ENCODE measurements at places on chromosomes 2 and 18.

DNA sequence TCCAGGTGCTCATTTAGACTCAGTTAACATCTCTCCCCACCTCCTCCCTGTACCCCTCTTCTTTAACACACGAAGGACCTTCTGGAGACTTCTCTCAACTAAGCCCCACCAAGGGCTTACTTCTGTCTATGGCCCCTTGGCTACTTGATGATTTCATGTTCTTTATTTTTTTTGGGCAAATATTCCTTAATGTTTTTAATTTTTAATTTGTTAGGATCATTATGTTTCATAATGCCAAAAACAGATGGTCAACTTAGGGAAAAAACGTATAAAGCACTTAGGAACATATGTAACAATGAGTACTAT, 25.9 kb downstream of the IL37 start:
- DNase-seq: no peak

GRCh38 chr2:29014331-29014730, 33.2 kb downstream of the TOGARAM2 start:
- DNase-seq: no peak

DNA sequence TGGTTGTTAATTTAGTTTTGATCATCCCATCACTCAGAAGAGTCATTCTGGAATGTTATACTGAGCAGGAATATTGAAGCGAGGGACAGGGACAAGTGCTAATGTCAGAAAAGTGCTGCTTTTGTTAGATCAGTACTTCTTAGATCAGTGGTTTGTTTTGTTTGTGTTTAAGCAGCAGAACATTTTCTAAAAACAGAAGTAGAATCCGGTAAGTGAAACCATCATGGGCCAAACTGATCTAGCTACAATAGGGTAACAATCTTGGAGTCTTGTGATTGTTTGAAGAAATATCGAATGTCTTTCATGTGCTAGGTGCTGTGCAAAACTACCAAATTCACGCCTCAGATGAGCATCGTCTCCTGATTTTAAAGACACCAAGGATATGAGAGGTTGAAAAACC, 45.1 kb upstream of the SEC11C start:
- no peak for DNase-seq

DNA sequence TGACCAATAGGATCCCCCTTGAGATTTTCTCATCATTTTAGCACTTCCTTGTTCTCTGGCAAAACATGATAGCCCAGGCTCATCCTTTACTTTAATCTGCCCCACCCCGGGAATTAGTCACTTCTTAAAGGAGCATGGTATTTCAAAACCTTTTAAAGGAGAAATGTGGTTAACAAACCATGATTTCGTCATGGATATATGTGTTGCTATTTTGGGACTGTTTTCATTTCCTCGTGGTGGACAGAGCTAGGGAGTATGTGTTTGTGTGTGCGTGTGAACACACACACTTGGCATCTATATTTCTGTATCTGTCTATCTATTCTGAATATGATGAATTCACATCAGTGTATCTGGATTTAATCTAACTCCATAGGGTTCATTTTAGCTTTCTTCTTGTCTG, 128.1 kb downstream of the BIRC6 start:
- no peak for DNase-seq

DNA sequence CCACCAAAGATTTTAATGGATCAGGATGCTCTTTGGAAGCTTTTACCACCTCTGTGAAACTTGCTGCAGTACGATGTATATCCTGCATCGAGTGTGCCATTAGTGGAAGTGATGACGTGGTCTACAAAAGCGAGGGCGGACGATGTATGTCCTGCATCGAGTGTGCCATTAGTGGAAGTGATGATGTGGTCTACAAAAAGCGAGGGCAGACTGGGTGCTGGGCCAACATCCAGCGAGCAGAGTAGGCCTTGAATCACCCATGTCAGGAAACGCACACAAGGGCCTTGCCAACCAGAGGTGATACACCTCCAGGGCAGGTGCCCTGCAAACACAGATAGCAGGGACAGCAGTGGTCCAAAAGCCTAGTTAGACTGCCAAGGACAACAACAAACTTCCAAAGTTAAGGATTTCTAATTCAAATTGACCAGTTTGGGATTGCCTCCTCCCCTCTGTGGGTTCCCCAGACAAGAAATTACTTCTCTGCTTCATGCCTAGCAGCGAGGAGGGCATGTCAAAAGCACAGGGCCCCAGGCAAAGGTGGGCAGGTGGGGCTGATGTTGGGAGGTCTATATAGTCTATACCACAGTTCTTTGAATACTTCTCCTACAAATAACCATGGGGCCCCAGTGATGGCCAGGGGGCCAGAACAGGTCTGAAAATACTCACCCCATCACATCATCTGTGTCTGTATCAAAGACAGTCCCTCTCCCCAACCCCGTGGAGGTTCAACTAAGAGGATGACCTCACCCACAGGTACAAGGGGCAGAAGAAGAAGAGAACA, 70.2 kb downstream of the ADD2 start:
- no peak for DNase-seq

GRCh38 chr18:78032574-78032973, 782.9 kb downstream of the GALR1 start:
- DNase-seq: no peak

GRCh38 chr2:8392098-8392866, 289.6 kb upstream of the ID2 start:
- DNase-seq: no peak

DNA sequence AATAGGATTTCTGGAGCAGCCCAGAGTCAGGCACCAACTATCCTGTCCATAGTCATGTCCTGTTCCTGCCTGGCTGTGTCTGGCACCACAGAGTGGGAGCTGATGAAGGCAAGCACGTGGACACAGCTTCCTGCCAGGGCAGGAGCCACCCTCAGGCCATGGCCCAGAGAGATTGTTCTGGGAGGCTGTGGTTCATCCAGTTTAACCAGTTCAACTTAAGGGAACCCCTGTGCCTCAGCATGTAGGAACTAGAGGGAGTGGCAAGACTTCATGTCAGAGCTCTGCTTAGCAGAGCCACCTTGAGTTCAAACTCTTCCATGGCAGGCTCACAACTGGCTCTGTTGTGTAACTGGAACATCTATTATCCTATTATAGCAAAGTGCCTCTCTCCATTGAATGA, 73.2 kb upstream of the NCKAP5 start:
- DNase-seq: no peak

DNA sequence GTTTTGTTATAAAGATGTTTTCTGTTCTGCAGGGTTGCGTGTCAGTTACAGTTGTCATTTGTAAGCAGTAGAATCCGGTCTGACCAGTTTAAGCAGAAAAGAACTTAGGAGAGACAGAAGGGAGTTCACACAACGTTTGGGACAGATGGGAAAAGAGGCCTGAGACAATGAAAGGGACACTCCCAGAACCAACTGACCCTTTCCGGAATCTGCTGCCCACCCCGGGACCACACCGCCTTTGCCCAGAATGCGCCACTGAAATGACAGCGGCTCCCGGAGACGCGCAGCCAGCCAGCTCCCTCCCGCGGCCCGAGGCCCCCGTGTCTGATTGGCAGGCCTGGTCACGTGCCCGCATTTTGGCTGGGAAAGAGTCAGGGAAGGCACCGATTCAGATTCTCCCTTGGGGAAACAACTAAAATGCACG, 244.6 kb downstream of the BCL2 start:
- DNase-seq: peak; percentile 64

- DNase-seq: peak; percentile 89
Observed at GRCh38 chr2:216692636-216693413, 2.5 kb downstream of the IGFBP5 start.

- no peak for DNase-seq
Observed at GRCh38 chr2:84031312-84032050, 427.6 kb downstream of the SUCLG1 start.

DNA sequence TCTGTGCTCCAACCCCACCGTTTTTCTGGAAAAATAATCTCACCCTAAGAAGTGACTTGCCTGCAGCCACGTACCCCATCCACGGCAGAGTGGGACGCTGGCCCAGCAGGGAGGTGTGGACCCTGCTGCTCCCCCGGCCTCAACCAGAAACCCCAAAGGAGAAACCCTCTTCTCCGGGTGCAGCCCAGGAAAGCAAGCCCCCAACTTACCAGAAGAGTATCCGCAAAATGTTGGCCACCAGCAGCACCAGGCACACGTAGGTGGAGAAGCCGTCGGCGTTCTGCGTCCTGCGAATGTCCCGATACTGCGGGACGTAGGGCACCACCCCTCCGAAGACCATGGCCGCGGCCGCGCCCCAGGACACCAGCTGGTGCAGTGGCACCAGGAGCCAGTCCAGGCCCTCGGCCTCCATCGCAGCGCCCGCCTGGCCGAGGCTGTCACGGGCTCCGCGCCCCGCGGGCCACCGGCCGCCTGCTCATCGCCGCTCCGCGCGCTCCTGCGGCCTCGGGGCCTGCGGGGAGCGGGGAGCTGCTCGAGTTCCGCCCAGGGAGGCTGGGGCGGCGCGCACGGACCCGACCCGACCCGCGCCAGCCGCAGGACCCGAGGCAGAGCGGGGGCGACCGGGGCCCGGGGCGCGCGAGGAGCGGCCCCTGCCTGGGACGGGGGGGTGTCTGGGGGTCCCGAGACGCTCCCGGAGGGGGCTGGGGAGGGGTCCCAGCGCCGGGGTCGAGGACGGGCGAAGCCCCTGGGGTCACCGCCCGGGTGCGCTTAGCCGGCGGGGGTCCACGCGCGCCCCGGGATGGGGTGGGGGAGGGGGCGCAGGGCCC, 725 bp downstream of the SLC66A2 start:
- DNase-seq: no peak

- DNase-seq: no peak
Observed at GRCh38 chr2:29920631-29921559, 491 bp downstream of the ALK start.

DNA sequence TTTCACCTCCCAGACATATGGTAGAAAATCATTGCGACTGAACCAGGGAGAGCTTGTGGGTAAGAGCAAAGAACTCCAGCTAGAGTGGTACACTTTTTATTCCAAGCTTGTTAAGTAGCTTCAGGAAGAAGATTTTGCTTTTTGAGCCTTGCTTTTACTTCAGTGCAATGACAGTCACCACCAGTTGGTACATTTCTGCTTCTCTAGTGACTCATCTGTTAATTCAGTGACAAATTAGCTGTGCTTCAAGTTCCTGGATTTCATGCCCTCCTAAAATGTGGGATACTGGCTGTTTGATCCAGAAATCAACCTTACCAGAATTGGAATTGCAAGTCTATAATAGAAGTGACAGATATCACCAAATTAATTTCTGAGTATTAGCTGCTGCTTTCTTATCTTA, 117.6 kb upstream of the TTN start:
- no peak for DNase-seq

GRCh38 chr2:160596441-160596840, 102.8 kb upstream of the RBMS1 start:
- no peak for DNase-seq

DNA sequence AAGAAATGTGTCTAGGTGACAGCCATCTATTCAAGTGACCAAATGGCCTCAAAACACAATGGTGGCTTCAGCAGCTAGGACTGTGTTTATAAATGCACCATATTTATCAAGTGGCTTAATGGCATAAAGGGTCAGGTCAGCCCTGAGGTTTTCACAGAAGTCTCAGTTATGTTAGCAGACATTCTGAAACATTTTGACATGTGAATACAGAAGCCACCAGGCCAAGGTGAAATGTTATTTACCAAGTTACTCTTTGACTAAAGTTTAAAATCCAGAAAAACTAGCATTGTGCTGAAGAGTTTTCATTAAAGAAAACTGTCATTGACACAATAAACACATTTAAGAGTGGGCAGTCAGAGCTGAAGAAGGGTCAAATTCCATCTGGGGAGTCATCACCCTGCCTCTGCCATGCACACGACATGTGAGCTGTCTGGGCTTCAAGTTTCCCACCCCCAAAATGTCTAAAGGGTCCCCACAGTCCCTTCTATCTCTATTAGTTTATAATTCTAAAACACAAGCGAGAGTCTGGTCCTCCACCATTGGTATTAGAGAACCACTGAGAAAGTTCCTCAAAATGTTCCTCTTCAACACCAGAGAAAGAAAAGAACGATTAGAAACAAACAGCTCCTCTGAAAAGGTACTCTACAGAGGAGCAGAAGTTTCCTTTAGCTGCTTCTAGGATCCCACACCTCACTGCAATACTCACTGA, 77.5 kb upstream of the FZD5 start:
- DNase-seq: no peak

DNA sequence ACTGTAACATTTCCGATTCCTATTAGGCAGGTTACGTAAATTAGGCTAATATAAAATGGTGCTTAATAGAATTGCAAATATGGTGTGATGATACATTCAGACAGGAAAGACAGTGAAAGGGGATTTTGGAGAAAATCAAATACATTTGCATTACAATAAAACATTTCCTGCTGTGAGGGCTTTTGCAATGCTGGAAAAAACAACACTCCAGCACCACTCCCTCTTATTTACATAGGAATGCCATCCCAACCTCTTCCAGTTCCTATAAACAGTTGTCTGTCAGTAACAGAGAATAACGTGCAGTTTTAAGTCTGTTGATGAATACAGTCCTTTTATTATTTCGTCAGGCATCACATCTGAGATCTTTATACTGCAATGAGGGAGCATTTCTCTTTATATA, 298.8 kb upstream of the FANCL start:
- peak; percentile 31 for DNase-seq

GRCh38 chr2:201419986-201420385, 31.3 kb downstream of the TRAK2 start:
- DNase-seq: no peak

GRCh38 chr2:10344105-10345066, 41.7 kb downstream of the HPCAL1 start:
- DNase-seq: no peak

GRCh38 chr2:217652761-217653639, 349.8 kb downstream of the TNS1 start:
- DNase-seq: no peak

- no peak for DNase-seq
Observed at GRCh38 chr2:236546561-236547002, 23.0 kb upstream of the ACKR3 start.

DNA sequence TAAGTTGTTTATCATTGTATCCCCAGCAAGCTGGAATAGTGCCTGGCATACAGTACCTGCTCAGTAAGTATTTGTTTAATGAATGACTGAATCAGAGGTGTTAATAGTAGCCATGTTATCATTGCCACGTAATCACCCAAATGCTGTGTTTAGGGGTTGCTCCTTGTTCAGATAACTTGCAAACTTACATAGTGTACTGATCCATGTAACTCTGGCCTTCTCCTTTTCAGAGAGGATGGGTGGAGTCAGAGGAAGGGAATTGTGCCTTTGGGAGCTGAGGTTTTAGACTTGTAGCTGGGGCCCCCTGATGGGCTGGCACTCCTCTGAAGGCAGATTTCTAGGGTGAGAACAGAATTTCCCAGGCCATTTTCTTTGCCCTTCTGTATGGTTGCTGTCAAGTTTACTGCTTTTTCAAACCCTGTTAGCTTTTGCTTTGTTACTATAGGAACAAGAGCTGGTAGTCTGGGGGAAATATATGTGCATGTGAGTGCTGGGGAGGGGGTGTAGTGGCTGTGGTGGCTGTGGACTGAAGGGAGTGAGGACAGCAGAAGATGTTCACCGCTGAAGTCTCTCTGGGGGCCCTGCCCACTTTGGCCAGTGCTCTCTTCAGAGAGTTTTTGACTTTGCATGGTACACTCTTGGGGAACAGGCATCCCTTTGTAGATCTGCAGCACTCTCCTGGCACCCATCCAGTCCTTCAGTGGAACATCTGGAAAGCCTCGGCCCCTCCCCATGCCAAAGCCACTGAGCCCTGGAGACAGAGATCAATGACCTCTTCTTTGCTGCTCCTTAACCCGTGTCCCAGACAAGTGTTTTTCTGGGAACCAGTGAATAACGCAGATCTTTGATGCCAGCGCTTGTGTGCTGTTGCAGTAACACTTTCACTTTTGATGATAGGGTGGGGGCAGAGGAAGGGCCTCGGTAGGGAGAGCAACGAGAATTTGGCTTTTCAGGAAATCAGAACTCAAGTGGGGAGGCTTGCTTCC, 209.0 kb downstream of the PRKCE start:
- DNase-seq: peak; percentile 29

- DNase-seq: no peak
Observed at GRCh38 chr2:43171789-43172188, 54.6 kb downstream of the ZFP36L2 start.
